Epithelial cell of proximal tubule (primary cell): ENCODE measurements at places on chromosomes 1 and 21. TPM values are rescaled to one million over a fixed set of nuclear protein-coding genes. Genes with fewer than 3 reads are reported as not detected.

Gene DNAH14
- total RNA-seq = 10.1 and 20.8 TPM in 2 replicates

Gene OVAAL
- not detected in 2 replicates for total RNA-seq

GRCh38 chr1:3018051-3018471 is 3.2 kb upstream of the ACTRT2 start:
- DNase-seq = no peak

- DNase-seq = no peak
Measured at GRCh38 chr21:45935628-45936027, 45.9 kb upstream of the COL6A1 start.

Gene VSIG8
- not detected in 2 replicates for total RNA-seq

DNA sequence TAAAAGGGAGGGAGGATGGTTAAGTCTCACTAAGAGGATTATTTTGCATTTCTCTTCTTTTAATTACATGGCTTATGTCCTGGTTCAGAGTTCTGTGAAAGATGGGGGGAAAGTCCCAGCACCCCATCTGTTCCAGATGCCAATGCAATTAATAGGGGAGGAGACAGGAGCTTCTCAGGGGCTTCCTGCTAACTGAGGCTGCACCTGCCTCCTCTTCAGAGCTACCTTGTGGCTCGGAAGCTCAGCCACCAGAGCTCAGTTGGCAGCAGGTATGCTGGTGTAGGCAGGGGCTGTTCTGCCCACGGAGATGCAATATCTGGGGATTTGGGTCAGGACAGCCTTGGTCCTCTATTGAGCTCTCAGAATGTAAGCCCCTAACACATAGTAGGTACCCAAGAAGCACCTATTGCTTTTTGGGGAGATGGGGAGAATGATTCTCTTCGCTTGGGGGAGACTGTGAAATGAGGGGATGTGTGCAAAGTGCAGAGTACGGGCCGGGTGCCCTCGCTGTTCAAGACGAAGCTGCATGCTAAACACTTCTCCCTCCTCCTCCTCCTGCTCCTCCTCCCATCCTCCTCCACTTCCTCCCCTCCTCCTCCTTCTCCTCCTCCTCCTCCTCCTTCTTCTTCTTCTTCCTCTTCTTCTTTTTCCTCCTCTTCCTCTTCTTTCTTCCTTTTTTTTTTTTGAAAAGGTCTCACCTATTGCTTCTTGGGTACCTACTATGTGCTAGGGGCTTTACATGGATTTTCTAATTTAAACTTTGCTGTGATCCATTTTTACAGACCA is 279.0 kb downstream of the PTPRU start:
- DNase-seq = no peak

Gene SYCP1
- total RNA-seq = not detected in 2 replicates
